Right lung (tissue), 10 donors: ENCODE measurements at places on chromosomes 3 and 15. TPM values are rescaled to one million over a fixed set of nuclear protein-coding genes. Genes with fewer than 3 reads are reported as not detected.

DNA sequence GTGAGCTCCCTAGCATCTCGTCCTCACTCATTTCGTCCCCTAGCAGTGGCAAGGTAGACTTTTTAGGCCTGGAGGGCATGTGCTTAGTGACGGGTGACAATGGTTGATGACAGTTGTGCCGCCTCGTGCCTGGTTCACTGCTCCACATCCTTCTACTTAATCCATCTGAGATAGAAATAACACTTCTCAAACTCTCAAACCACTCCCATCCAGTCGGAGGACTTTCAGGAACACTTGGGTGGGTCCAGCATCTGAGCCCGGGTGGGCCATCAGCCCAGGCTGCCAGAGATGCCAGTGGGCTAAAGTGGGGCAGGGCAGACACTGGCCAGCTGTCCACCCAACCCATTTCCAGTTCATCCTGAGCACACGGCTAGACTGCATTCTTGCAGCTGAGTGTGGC lies 79.7 kb upstream of the SMAD3 start:
- no peak for DNase-seq

The EPHA3 gene
- 4.5 TPM for polyA plus RNA-seq

GRCh38 chr3:108509263-108509662 lies 1.1 kb downstream of the MYH15 start:
- DNase-seq, result no peak

- no peak for DNase-seq
Measured at GRCh38 chr15:67127965-67128364, 62.6 kb downstream of the SMAD3 start.

The ANKUB1 gene
- polyA plus RNA-seq, result 0.25 TPM

The H1-8 gene
- not detected for polyA plus RNA-seq

DNA sequence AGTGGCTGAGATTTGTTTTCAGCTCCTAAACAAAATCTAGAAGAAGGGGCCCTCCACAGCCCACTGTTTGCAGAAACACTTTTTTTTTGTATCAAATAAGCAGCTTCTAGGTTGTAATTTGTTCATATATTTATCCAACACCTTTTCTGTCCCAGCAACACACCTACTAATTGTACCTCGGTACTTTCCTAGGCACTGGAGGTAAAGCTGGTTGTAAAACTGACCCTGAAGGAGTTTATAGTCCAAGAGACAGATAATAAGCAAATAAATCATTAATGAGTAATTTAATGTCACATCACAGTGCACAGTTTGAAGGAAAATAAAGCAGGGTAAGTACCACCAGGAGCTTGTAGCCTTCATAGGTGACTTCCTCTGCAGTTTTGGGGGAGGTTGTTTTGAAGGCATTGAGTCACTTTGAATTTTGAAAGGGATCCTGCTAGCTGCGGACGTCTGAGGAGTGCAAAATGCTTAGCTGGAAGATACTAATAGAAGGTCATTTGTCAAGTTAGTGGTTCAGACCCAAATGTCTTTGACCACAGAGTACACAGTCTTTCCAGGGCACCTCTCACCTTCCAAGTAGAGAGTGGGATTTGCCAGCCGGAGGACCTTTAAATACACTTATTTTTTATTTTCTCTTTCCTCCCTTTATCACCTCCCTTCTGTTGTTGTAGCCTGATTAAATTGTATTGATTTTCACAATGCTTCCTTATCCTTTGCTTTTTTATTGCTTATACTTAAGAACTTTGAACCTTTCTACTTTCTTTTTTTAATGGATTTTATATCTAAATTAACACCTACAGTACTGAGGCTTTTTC lies 53.8 kb downstream of the CMSS1 start:
- DNase-seq, result no peak

The SMCO1 gene
- not detected for polyA plus RNA-seq

DNA sequence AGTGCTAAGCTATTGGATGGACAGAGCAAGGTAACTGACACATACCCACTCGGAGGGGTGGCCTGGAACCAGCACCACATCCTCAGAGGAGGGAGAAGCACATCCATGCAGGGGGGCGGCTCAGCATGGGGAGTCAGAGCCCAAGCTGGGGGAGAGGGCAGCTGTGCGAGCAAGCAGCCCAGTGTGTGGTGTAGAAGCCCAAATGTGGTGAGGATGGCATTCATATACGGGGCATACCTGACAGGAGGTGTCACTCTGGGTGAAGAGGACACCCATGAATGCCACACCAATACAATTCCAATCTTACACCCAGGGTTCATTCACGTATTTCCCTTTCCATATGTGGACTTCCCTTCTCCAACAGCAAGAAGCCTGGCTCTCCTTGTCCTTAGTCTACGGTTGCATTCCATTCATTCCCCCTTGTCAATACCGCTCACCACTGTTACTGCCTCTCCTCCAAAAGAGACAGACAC lies 58.7 kb upstream of the ACAN start:
- no peak for DNase-seq

The PLOD2 gene
- 90.6 TPM for polyA plus RNA-seq

DNA sequence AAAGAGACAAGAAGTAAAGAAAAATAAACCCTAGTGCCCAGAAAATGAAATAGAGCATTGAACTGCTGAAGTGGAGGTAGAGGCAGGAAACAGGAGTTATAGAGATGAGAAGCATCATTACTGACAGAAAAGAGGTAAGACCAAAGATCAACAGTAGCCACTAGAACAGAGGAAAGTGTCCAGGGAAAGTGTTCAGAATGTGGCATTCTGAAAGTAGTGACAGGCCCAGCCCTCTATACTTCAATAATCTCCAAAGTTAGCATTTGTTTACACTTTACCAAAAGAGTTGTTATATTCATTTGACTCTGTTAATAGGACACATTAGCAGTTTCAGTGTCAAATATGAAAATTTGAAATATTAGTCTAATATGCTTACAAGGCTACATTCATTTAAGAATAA lies 727.1 kb upstream of the NECTIN3 start:
- no peak for DNase-seq

GRCh38 chr3:158104431-158104921 lies 1.7 kb downstream of the SHOX2 start:
- no peak for DNase-seq

DNA sequence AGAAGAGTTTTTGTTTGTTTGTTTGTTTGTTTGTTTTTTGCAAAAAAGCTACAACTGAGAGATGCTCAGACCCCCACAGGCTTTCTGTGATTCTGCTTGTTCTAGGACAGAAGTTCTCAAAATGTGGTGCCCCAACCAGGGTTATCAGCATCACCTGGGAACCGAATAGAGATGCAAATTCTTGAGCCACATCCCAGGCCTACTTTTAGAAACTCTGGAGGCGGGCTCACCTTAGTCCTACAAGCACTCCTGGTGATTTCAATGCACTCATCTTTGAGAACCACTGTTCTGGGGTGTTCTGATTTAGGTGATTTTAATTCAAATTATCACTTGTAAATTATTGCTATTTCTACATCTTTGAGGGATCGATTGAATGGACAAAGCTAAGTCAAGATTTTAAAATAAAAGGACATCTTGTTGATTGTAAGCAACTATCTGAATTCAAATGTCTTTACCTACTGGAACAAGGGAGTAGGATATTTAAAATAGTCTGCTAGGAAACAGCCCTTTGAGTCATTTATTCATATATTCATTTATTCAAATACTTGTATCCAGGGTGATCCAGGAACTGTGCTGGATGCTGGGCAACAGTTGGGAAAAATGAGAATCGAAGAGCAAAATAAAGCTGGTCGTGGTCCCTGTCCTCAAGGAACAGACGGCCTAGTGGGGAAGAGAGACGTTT lies 44.7 kb upstream of the CADPS start:
- DNase-seq, result no peak

The LNP1 gene
- polyA plus RNA-seq, result 8.3 TPM

GRCh38 chr3:177481329-177481728 lies 284.0 kb upstream of the TBL1XR1 start:
- DNase-seq, result no peak

DNA sequence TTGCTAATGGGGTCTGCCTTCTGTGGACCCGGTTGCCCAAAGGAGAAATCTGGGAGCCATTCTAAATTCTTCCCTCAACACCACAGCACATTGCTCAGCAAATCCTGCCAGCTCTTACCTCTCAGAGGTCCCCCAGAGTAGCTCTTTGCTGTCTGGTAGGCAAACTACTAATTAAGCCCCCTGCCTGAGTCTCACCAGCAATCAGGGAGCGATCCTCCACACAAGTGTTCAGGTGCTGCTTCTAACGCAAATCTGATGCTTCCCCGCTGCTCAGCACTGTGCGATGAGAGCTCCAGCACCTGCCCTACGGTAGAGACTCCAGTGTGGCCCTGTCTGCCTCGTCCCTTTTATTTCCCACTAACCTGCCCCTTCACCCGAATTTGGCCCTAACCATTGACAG lies 60.5 kb downstream of the HCN4 start:
- DNase-seq, result no peak

DNA sequence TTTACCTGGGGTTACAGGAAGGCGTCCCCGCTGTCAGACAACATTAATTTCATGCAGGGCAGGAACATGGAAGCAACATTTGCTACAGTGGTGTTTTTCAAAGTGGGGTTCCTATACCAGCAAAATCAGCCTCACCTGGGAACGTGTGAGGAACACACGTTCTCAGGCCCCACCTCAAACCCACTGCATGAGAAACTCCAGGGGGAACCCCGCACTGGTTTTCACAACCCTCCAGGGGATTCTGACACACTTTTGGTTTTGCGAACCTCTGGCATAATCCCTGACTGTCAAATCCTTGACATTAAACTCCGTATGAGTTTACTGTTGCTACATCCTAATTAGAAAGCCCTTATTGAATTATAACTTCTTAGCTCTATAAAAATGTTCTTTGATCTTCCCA lies 127.7 kb downstream of the LRRK1 start:
- no peak for DNase-seq

The CCDC54 gene
- polyA plus RNA-seq, result 0.08 TPM

DNA sequence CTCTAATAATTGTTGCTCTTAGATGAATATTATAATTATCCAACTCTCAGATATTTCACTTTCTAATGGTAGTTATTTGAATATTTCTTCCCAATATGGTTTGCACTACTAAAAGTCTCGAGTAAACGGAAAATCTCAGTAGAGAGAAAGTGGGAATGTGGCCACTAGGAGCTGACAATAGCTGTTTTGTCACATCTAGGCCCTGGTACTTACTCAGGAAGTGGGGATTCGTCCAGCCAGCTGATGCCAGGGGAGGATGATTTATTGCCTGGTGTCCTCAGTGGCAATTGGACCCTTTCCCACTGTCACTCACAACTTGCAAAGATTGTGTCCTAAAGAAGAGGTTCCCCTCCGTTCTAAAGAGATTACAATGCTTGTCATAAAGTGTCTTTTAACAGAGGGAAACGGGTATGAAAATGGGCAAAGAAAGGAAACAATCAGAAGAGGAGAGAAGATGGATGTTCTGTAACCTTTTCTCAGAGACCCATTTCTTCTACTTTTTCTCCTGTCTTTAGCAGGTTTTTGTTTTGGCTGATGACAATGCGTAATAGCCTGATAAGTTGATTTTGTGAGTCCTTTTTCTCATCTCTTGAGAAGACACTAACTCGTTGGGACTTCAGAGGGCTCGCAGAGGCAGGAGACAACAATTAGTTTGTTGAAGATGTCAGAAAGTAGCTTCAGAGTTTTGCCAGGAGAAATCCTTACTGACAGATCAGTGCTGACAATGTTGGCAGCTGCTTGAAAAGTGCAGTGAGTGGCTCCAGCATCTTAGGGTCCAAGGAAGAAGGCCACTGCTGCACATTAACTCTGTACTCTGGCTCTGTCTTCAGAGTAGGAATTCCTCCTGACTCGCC lies 320.6 kb downstream of the MECOM start:
- no peak for DNase-seq

The SAXO2 gene
- polyA plus RNA-seq, result 11.5 TPM

GRCh38 chr3:152264378-152264777 lies 4.4 kb upstream of the MBNL1 start:
- no peak for DNase-seq

GRCh38 chr3:39080026-39080425 lies 27.4 kb downstream of the GORASP1 start:
- DNase-seq, result no peak

DNA sequence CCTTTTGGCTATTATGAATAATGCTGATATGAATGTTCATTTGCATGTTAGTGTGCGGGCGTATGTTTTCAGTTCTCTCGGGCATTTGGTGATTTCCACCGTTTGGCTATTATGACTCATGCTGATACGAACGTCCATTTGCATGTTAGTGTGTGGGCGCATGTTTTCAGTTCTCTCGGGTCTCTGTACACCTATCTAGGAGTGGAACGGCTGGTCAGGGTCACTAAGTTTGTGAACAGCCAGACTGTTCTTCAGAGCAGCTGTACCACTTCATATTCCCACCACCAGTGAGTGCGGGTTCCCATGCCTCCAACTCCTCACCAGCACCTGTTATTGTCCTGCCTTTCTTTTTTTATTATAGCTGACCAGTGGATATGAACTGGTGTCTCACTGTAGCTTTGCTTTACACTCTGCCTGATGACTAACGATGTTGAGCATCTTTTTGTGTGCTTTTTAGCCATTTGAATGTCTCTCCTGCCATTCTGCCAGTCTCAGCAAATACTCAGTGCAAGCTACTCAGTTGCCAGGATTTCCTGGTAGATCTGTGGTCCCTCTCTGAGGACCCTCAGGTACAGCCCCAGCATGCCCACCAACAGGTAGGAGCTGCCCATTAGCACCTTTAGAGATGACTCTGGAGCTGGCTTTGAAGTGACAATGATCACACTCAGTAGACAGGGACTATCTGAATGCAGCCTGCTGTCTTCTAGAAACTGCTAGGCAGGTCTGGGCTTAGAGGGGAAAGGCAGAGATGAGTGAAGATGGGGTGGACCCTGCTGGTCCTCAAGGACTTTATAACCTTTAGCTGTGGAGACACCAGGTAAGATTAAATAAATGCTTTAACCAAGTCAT lies 141.1 kb downstream of the XXYLT1 start:
- DNase-seq, result no peak

The THPO gene
- polyA plus RNA-seq, result 1.1 TPM

DNA sequence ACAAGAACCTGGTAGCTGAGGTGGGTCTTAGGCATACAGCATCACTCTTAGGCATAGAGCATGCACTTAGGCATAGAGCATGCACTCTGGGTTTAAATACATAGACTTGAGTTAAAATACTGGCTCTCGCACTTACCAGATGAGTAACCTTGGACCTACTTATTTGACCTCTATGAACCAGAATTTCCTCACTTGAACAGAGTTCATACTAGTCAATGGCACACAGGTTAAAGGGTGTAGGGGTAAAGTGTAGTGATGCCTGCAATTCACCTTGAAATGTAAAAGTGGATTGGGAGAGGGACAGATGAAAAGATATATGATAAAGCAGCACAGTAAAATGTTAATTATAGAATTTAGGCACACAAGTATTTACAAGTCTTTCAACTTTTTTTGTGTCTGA lies 1.6 kb downstream of the RUVBL1 start:
- no peak for DNase-seq
